Stimulated activated CD8-positive, alpha-beta memory T cell treated with anti-CD3 and anti-CD28 coated beads, Interleukin-7, amount 100 ng/mL, for 48 hours (primary cell): ENCODE measurements at places on chromosomes 5 and 9.
A peak's percentile ranks its signal among the peaks of the same experiment; 100 is the strongest.

DNA sequence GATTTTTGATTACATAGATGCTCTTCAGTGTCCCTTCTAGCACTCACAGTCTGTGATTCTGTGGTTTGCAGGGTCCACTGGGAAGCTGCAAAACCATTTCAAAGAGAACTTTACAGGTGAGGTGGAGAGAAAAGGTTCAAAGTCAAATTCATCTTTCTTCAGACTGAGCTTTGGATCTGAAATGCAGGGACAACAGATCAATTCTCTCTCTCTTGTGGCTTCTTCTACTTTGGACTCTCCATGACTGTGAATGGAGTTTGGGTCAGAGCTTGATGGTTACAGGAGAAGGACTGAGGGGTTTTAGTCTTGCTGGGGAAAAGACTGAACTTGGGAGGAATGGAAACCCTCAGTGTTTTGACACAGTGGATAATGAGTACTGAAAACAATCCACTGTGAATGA lies 91.8 kb downstream of the PTTG1 start:
- no peak for DNase-seq

GRCh38 chr9:114592356-114592755 lies 4.8 kb downstream of the ATP6V1G1 start:
- no peak for DNase-seq

GRCh38 chr5:167903659-167904058 lies 387.8 kb upstream of the WWC1 start:
- DNase-seq: no peak

GRCh38 chr9:125393426-125393825 lies 131.8 kb downstream of the GAPVD1 start:
- DNase-seq: no peak

DNA sequence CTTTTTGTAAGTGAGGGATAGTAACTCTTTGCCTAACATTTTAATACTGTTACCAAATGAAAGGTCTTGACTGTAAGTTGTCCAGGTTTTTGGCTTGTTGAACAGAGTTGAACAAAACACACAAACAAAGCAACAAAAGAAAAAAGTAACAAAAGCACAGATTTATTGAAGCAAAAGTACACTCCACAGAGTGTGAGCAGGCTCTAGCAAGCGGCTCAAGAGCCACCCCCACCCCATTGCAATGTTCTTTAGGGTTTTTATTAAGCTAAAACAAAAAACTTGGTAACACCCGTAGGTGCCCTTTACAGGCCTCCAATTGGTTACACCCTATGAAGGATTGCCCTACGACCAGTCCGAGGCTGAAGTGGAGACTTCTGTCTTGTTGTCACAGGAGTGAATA lies 197.4 kb upstream of the MAP3K1 start:
- no peak for DNase-seq

- peak; percentile 71 for DNase-seq
These were observed 48.6 kb downstream of the RGS3 start for GRCh38 chr9:113511856-113512761.

- DNase-seq: no peak
These were observed 128.0 kb downstream of the NPR3 start for GRCh38 chr5:32839106-32839505.

- DNase-seq: no peak
These were observed 84.2 kb downstream of the ZNF608 start for GRCh38 chr5:124662181-124662781.

- no peak for DNase-seq
These were observed 119.1 kb upstream of the ITGA1 start for GRCh38 chr5:52668544-52669185.

DNA sequence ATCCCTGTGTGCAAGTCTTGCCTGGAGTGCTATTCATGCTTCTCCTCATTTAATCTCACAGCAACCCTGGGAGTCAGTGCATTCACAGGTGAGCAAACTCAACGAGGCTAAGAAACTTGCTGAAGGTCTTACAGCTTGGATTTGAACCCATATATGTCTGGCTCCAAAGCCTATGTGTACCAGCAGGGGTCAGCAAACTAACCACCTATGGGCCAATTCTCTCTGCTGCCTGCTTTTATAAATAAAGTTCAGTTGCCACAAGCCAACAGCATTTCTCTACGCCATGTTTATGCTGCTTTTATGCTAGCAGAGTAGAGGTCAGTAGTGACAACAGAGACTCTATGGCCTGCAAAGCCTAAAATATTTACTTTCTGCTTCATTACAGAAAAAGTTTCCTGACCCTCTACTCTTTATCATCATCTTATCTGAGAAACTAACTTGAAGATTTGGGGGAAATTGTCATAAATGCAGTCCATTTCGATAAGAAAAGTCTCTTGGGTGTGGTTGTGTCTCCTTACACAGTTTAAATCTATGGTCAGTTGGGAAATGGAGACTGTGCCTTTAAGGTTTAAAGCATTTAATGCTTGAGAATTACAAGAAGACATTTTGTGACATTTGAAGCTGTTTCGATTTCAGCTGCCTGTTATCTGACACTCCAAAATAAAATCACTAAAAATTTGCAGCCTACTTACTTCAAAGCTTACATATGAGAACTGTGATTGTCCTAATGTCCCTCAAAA lies 137.7 kb downstream of the PRELID2 start:
- peak; percentile 2 for DNase-seq

DNA sequence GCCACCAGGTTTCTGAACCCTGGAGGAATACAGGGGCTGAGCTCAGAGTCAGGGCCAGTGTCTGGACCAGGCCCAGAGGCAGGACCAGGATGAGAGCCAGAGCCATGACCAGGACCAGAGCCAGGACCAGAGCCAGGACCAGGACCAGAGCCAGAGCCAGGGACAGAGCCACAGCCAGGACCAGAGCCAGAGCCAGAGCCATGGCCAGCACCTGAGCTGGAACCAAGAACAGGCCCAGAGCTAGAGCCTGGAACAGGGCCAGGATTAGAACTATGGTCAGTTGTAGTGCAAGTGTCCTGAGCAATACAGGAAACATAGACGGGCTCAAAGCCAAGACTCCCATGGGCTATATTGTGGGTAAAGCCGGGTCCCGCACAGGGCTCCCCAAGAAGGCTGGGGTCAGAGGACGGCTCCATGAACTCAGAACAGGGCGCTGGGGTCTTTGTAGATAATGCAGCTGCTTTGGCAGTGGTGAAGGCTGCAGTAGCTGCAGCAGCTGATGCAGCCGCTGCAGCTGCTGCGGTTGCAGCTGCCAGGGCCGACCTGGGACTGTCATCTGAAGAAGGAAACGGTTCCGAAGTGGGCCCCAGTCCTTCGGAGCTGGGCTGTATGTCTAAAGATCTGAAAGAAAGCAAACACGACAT lies 559 bp downstream of the SPAG8 start:
- no peak for DNase-seq

- no peak for DNase-seq
These were observed 67.3 kb upstream of the VCAN start for GRCh38 chr5:83404182-83404716.

GRCh38 chr9:95494022-95494415 lies 22.8 kb downstream of the PTCH1 start:
- peak; percentile 3 for DNase-seq

- DNase-seq: no peak
These were observed 181.0 kb upstream of the CLINT1 start for GRCh38 chr5:158039911-158040347.

- no peak for DNase-seq
These were observed 5.5 kb upstream of the SLC46A2 start for GRCh38 chr9:112896131-112896530.

GRCh38 chr9:93677048-93677571 lies 100.7 kb downstream of the PHF2 start:
- no peak for DNase-seq

- DNase-seq: no peak
These were observed 109.8 kb upstream of the NMUR2 start for GRCh38 chr5:152514827-152515397.

DNA sequence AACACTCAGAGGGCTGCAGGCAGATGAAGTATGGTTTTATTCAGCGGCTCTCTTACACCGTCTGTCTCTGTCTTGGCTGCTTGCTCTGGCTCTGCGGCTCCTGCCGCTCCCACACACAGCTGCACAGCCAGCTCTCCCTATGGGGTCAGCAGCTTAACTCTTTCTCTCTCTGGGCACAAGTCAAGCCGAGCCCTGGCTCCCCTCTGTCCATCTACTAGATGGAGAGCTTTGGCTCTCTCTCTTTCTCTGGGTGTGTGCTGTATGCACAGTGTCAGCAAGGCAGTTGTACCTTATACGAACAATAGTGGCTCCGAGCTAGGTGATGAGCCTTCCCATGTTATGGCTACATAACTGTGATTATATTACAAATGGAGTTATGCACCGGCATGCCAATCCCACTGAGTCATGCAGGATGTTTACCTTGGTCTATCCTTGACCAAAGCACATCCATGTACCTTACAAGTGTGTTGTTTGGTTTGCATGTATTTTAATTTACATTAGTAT lies 19.3 kb upstream of the PPP2CA start:
- DNase-seq: no peak

GRCh38 chr5:131945551-131946168 lies at the start of gene MEIKIN:
MEIKIN (minus strand) TSS chr5:131945663; CDS start chr5:131945505, 158 bp downstream.
- no peak for DNase-seq
